ENCODE measurements at places on chromosomes 2 and 18. TPM values are rescaled to one million over a fixed set of nuclear protein-coding genes. Genes with fewer than 3 reads are reported as not detected.
A peak's percentile ranks its signal among the peaks of the same experiment; 100 is the strongest.

GRCh38 chr2:189982780-189983394 is 79.6 kb downstream of the MSTN start:
- no peak overlapping the region for H3K4me3 ChIP-seq
- no peak for DNase-seq
- H3K4me1 ChIP-seq, result no peaks in the 10 kb centered on the region
- H3K36me3 ChIP-seq, result no peaks in the 10 kb centered on the region
- no peaks in the 10 kb centered on the region for H3K27me3 ChIP-seq
- H3K27ac ChIP-seq, result no peak overlapping the region

The POTEJ gene
- not detected for total RNA-seq

- H3K27ac ChIP-seq, result no peak overlapping the region
- DNase-seq, result no peak
- no peaks in the 10 kb centered on the region for H3K27me3 ChIP-seq
- H3K4me1 ChIP-seq, result no peaks in the 10 kb centered on the region
- H3K36me3 ChIP-seq, result no peaks in the 10 kb centered on the region
Measured at GRCh38 chr18:11040823-11041656, 108.3 kb downstream of the PIEZO2 start.

DNA sequence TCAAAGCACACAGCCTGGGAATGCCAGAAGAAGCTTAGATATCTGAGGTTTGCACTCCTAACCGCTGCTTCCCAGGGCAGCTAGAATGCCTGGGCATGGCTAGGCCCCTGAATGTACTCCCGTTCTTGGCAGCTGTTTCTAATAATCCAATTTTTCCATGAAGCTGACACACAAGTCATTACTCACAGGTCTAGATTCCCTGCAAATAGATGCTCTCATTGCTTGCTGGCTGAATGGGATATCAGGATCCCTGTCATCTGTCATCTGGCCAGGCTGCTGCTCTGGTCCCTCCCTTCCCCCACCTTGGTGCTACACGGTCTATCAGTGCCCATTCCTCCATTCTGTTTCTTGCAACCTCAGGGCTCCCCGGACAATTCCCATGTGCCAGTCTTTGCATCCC is 40.7 kb upstream of the TEX51 start:
- H3K36me3 ChIP-seq, result no peaks in the 10 kb centered on the region
- no peak overlapping the region for H3K27ac ChIP-seq
- H3K27me3 ChIP-seq, result no peaks in the 10 kb centered on the region
- no peak for DNase-seq

The ASPRV1 gene
- 1.9 TPM for total RNA-seq

The AQP12B gene
- total RNA-seq, result not detected

The ATP6V1B1 gene
- 2.2 TPM for total RNA-seq

The CERKL gene
- 1.7 TPM for total RNA-seq

DNA sequence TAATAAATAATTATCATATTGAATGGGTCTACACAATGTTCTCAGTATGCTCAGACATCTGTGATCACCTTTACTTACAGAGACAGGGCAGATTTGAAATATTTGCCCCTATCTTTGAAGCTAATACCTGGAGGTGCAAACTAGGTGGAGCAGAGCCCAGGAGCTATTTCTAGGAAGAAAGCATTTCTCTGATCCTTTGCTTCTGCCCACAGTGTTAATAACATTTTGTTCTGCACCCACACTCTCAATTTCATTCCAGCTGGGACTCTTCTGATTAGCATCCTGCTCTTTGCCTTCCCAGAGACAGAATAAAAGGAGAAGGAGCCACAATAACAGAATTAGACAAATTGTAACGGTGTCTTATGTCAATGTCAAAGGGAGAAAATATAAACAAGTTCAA is 11.6 kb upstream of the SCN2A start:
- H3K27ac ChIP-seq, result no peak overlapping the region
- H3K27me3 ChIP-seq, result no peaks in the 10 kb centered on the region
- DNase-seq, result no peak
- no peak overlapping the region for H3K4me3 ChIP-seq
- H3K36me3 ChIP-seq, result no peaks in the 10 kb centered on the region
- no peaks in the 10 kb centered on the region for H3K4me1 ChIP-seq

GRCh38 chr2:158115202-158115767 is 13.6 kb downstream of the UPP2 start:
- no peaks in the 10 kb centered on the region for H3K36me3 ChIP-seq
- no peaks in the 10 kb centered on the region for H3K4me1 ChIP-seq
- DNase-seq, result no peak

The PXDN gene
- total RNA-seq, result 36.3 TPM

DNA sequence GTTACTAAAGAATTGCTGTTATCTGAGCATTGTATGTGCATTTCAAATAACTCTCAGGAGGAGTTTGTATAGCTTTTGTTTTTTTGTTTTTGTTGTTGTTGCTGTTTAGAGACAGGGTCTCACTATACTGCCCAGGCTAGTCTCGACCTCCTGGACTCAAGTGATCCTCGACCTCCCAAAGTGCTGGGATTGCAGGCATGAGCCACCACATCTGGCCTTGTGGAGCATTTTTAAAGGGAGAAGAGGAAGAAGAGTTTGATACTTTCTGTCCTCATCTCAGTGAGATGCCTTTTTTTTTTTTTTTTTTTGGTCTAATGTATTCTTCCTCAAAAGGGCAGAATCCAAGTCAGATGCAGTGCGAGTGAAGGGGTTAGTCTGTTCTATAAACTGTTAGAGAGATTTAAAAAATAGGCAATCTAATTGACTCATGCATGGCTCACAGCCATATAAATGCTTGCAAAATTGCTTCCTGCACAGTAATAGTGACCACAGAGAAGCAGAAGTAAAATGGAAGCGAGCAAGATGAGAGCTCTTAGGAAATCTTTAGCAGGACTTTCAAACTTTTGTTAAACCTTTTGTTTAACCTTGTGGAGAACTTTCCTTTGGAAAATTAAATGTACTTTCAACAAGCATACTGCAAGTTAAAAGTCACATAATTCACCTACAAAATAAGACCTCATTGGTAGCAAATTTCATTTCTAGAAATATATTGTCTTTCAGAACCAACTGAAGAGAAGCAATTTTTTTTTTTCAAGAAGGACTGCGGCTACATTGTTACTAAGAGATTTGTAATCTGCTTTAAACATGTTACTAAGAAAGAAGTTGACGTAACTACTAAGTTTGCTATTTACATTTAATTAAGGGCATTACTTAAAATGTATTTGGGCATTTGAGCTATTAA is 52.3 kb upstream of the ROCK1 start:
- no peak for DNase-seq
- peak overlapping the region; percentile 61 for H3K27ac ChIP-seq
- H3K36me3 ChIP-seq, result no peaks in the 10 kb centered on the region
- peaks cover 13% of the 10 kb centered on the region for H3K4me1 ChIP-seq

- peaks cover 9% of the 10 kb centered on the region for H3K4me1 ChIP-seq
- no peaks in the 10 kb centered on the region for H3K27me3 ChIP-seq
- H3K4me3 ChIP-seq, result no peak overlapping the region
- DNase-seq, result no peak
- H3K36me3 ChIP-seq, result no peaks in the 10 kb centered on the region
- no peak overlapping the region for H3K27ac ChIP-seq
Measured at GRCh38 chr2:191038241-191038725, 24.3 kb upstream of the STAT1 start.

The DSEL gene
- total RNA-seq, result 11.1 TPM

The LRP1B gene
- total RNA-seq, result 0.09 TPM

- DNase-seq, result no peak
- H3K4me1 ChIP-seq, result no peaks in the 10 kb centered on the region
- H3K27ac ChIP-seq, result no peak overlapping the region
- H3K36me3 ChIP-seq, result no peaks in the 10 kb centered on the region
- H3K4me3 ChIP-seq, result no peak overlapping the region
- H3K27me3 ChIP-seq, result no peaks in the 10 kb centered on the region
Measured at GRCh38 chr2:56130463-56131070, 53.2 kb upstream of the CCDC85A start.

GRCh38 chr18:7617738-7618422 is 50.8 kb downstream of the PTPRM start:
- H3K27ac ChIP-seq, result peak overlapping the region; percentile 25
- H3K4me3 ChIP-seq, result peak overlapping the region; percentile 9
- peaks cover 41% of the 10 kb centered on the region for H3K4me1 ChIP-seq
- H3K27me3 ChIP-seq, result no peaks in the 10 kb centered on the region

DNA sequence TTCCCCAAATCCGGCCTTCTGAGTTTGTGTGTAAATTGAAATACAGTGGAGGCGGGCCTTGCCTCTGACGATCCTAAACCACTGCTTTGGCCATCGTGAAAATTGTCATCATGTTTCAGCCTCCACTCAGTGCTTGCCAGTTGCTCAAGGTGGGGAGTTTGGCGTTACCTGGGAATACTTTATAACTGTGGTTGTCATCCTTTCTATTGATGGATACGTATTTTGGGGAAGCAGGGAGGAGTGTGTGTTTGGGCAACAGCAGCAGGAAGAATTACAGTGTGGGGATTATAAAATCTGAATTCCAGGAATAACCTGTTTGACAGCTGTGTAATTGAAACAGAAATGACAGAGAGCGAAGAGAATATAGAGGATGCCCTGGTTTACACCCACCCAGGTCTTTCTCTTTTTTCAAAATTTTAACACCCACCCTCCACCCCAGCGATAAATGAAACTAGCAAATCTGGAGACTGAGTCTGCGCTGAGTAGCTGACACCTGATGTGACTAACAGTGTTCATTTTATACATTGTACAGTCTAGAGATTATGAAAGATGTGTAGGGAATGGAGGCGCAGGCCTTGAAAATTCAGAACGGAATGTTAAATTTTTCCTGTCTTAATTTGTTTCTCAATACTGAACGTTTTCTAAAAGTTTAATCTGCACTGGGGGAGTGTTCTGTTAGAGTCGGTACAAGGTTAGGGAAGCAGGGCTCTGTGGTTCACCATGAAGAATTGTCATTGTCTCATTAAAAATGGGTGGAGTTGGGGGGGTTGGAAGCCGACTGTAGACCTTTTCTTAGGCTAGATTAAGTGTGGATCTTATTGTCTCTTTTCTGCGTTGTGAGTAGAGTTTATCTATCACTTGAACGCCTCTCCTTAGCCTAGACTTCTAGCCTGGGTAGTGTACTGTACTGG is 1.6 kb downstream of the MAP4K4 start:
- H3K4me1 ChIP-seq, result peaks cover 44% of the 10 kb centered on the region
- H3K36me3 ChIP-seq, result no peaks in the 10 kb centered on the region
- peak overlapping the region; percentile 59 for H3K4me3 ChIP-seq
- H3K27ac ChIP-seq, result peak overlapping the region; percentile 76
- H3K27me3 ChIP-seq, result no peaks in the 10 kb centered on the region
- DNase-seq, result no peak

GRCh38 chr2:47221039-47221438 is 65.9 kb upstream of the STPG4 start:
- H3K27me3 ChIP-seq, result no peaks in the 10 kb centered on the region
- no peak overlapping the region for H3K4me3 ChIP-seq
- no peak for DNase-seq
- no peaks in the 10 kb centered on the region for H3K36me3 ChIP-seq
- H3K27ac ChIP-seq, result no peak overlapping the region

DNA sequence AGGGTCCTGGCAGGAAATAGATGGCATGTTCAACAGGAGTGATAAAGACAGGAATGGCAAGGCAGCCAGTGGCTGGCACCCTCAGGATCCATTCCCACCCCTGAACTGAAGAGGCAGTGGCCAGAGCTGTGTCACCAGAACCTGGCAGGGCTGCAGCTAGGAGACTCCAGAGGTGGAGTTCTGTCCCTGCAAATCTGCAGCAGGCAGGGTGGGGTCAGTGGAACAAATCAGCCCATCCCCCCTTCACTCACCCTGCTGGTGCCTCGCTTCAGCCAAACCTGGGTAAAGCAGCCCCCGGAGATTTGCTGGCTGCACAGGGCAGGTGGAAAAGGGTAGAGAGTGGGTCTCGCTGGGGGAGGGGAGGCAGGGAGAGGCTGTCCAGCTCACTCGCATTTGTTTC is 12.7 kb downstream of the INPP5D start:
- no peak for DNase-seq
- H3K36me3 ChIP-seq, result no peaks in the 10 kb centered on the region
- no peaks in the 10 kb centered on the region for H3K27me3 ChIP-seq
- H3K4me3 ChIP-seq, result no peak overlapping the region
- H3K4me1 ChIP-seq, result peaks cover 30% of the 10 kb centered on the region

DNA sequence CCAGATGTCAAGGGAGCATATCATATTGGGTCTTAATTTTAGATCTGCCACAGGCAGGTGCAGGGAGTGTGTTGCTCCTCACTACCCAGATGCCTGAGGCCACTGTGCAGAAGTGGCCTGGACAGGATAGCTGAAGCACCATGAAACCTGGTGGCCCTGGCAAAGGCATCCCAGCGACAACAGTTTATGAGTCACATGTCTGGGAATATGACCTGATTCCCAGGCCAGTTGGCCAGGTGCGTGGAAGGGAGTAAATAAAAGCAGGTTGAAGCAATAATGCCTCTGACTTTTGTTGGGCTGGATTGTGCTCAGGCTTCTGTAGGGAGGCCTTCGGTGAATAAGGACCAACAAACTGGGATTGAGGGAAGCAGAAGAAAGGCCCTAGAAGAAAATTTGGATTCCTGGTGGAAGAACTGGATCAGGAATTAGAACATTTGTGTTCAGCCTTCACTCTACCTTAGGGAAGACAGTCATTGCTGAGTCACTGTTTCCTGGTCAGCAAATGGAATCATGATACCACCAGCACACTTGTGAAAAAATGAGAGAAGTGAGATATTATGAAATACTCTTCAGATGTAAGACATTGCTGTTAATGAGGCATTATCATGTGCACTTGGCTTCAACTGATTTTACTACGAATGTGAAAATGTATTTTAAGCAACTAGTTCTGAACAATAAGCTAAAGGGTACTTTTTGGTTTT is 78.4 kb upstream of the ZNF516 start:
- H3K27ac ChIP-seq, result no peak overlapping the region
- peaks cover under 1% of the 10 kb centered on the region for H3K27me3 ChIP-seq
- no peaks in the 10 kb centered on the region for H3K36me3 ChIP-seq
- DNase-seq, result no peak

GRCh38 chr18:67766930-67767329 is 250.4 kb upstream of the DSEL start:
- no peaks in the 10 kb centered on the region for H3K4me1 ChIP-seq
- H3K27ac ChIP-seq, result no peak overlapping the region
- no peak for DNase-seq
- H3K27me3 ChIP-seq, result no peaks in the 10 kb centered on the region

DNA sequence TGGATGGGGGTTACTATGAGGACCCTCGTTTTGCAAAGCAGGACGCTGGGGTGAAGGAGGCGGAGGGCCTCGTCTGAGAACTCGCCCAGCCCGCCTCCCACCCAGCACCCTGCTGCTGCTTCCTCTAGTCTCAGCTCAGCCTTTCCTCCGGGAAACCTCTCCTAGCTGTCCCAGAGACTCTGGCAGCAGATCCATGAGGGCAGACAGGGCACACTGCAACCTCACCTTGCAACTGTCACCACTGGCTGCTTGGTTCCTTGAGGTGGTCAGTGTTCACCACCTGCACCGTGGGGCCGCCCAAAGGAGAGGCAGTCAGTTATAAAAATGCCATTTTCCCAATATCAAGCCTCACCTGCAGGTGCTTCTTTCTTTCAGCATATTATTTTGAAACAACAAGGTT is 45.6 kb downstream of the PARD6G start:
- no peak overlapping the region for H3K4me3 ChIP-seq
- no peak overlapping the region for H3K27ac ChIP-seq
- H3K4me1 ChIP-seq, result no peaks in the 10 kb centered on the region
- H3K36me3 ChIP-seq, result no peaks in the 10 kb centered on the region
- DNase-seq, result no peak
- H3K27me3 ChIP-seq, result no peaks in the 10 kb centered on the region
